ENCODE measurements at places on chromosomes 1 and 21. TPM values are rescaled to one million over a fixed set of nuclear protein-coding genes. Genes with fewer than 3 reads are reported as not detected.

The S100A7 gene
- total RNA-seq: not detected

The ADAMTS5 gene
- 0.10 TPM for total RNA-seq

The VHLL gene
- 0.49 TPM for total RNA-seq

The PEX14 gene
- total RNA-seq: 22.2 TPM

The UTP25 gene
- 20.4 TPM for total RNA-seq

The MAST2 gene
- total RNA-seq: 33.3 TPM
